Upper lobe of right lung (tissue), 1 donor: ENCODE measurements at places on chromosomes 7 and 10.

- no peak for DNase-seq
Measured at GRCh38 chr10:120451968-120452367, 5.1 kb upstream of the PLPP4 start.

DNA sequence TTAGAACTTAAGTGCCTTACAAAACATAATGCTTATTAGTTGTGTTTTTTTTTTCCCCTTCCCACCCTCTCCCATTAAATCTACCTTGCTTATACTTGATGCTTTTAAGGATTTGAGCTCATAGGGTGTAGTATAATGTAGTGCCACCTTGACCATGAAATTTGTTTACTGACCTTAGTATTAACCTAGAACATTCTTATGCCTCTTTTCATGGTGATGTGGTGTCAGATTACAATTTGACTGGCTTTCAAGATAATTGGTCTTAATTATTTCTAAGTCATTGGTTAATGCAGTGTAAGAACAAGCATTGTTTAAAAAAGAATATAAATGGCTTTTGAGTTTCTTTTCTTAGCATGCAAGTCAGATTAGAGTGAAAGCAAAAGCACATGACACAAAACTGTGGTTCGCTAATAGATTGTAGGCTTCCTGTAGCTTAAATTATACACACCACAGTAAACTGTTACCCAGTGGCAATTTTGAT is 61.8 kb downstream of the ADD3 start:
- no peak for DNase-seq

DNA sequence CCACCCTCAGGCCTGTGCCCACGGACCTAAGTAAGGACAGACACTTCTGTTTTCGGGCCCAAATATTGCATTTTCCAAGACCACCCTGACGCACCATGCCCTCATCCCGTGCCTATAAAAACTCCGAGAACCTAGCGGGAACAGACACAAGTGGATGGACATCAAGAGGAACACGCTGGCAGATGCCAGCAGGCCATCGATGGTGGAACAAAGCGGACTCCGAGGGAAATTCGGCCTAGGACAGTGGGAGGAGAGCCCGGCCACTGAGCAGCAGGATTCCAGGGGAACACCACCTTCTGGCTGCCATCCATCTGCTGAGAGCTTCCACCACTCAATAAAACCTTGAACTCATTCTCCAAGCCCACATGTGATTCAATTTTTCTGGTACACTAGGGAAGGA is 243.6 kb upstream of the ZWINT start:
- no peak for DNase-seq

DNA sequence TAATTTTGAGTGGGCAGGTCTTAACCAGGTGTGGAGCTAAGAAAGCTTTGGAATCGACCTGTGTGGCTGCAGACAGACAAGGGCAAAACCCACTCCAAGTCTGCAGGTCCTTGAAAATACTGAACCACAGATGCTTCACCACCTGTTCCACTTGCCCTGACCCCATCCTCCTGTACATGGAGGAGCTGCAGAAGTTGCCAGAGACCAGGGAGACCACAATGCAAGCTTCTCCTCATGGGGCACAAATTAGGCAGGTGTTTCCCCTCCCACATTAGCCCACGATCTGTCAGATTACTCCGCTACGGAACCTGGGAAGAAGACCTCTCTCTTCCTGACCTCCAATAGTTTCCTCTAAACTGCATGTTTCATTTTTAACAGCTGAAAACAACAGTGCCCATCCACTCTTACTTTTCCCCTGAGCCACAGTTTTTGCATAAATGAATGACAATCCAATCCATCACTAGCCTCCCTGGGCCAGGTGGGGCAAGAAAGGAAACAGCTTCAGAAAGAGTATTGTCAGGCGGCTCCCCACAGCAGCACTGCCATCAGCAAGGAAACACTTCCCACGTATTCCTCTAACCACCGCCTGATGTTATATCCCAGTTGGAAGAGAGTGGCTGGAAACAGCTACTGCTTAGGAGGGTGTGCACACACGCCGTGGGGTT is 141.6 kb downstream of the PRKAG2 start:
- DNase-seq: no peak

DNA sequence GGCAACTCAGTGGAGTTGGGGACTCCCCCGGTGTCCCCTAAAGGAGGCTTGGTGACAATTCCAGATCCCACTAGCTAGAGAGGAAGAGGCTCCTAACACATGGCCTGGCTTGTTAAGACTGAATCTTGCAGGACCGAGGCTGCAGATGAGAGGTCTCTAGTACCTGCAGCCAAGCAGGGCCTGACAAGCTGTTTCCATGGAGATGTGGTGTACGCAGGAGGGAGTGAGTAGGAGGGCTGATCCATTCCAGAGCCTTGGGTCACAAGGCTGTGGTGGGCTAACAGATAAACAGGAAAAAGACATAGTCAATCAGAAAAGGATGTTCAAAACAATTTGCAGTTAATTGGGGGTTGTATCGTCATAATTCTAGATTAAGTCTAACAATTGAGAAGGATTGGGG is 77.3 kb upstream of the MKLN1 start:
- DNase-seq: no peak

DNA sequence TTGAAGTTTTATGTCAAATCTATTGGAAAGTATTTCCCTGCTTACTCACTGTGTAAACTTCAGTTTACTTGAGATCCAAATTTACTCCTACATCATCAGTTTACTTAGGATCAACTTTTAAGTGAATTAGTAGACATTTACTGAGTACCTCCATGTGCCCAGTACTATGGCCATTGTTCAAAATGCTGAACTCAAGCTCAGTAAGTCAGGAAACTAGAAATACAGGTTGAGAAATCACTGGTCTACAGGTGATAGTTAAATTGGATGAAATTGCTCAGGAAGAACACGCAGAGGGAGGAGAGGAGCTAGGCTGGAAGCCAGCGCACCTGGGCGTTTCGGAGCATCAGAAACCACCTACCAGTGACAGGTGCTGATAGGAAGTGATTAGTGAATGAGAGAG is 25.5 kb upstream of the EBLN1 start:
- no peak for DNase-seq
